H4 (cell line): ENCODE measurements at places on chromosomes 1 and 21. TPM values are rescaled to one million over a fixed set of nuclear protein-coding genes. Genes with fewer than 3 reads are reported as not detected.

Gene SEC16B
- total RNA-seq, result 0.04 and 0.27 TPM in 2 replicates

Gene TSPAN1
- total RNA-seq, result 0.64 and 0.66 TPM in 2 replicates

Gene MMEL1
- total RNA-seq, result not detected in 2 replicates

Gene NUDT4B
- total RNA-seq, result 6.2 and 12.2 TPM in 2 replicates

Gene SMYD3
- total RNA-seq, result 47.4 and 52.8 TPM in 2 replicates
